ENCODE measurements at places on chromosomes 6 and 20. TPM values are rescaled to one million over a fixed set of nuclear protein-coding genes. Genes with fewer than 3 reads are reported as not detected.

BPIFA1 gene
- not detected for total RNA-seq

SMOC2 gene
- under 0.01 TPM for total RNA-seq

SLCO4A1 gene
- total RNA-seq = 0.50 TPM

SYNGAP1 gene
- 7.3 TPM for total RNA-seq

TRIM15 gene
- not detected for total RNA-seq

LAMA5 gene
- 81.6 TPM for total RNA-seq

CST7 gene
- not detected for total RNA-seq

ENTPD6 gene
- 56.5 TPM for total RNA-seq

RFX6 gene
- total RNA-seq = not detected

- peak; percentile 17 for DNase-seq
These were observed 59.9 kb downstream of the RTN4IP1 start for GRCh38 chr6:106569428-106569827.

DNA sequence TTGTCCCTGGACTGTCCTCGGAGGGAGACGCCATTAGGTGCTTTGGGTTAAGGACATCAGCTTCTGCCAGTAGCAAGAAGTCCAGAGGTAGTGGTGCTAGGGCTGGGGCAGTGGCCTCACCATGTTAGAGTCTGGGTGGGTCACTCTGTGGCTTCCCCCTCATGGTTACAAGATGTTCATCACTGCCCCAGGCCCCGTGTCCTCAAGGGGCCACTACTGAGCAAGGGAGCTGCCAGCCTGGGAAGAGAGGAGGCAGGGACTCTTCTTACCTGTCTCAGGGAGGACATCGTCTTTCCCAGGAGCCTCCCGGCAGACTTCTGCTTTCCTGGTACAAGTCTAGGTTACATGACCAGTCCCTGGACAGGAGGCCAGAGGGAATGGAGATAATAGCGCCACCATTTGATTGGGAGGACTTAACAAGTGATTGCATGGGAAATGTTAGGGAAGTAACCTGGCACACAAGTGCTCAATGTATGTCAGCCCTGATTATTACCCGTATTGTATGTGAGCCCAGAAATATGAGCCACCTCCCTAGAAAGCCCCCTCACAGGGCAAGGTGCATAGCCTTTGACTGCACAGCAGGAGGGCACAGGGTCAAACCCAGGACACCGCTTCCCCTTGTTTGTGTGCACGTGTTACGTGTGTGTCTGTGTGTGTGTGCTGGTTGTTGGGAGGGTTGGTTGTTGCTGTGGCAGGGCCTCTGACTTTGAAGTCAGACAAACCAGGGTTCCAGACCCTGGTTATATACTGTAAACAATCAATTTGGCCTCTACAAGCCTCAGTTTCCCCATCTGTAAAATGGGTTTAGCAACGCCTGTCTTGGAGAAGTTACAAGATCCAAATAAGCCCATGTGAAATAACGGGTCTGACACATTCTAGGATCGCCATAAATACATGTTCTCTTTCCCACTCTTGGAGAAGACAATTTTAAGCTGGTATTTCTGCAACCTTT lies 30.0 kb downstream of the SIRPA start:
- DNase-seq = no peak

- DNase-seq = no peak
These were observed 193.8 kb downstream of the TAF4 start for GRCh38 chr20:61871913-61872312.

DNA sequence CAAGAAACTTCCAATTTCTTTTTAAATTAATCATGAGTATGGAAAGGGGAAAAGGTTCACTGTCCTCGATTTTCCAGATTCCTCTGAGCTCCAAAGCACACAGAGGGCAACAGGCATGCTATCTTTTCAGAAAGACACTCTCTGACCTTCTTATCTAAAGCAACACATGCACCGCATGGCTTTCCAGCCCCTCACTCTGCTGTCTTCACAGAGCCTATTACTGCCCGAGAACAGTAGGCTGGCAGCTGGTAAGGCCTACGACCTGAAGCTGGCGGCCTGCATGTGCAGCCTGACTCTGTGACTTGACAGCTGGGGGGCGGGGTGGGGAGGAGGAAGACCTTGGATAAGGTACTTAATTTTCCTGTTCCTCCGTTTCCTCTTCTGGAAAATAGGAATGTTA lies 86.3 kb downstream of the ELOVL4 start:
- no peak for DNase-seq

DNA sequence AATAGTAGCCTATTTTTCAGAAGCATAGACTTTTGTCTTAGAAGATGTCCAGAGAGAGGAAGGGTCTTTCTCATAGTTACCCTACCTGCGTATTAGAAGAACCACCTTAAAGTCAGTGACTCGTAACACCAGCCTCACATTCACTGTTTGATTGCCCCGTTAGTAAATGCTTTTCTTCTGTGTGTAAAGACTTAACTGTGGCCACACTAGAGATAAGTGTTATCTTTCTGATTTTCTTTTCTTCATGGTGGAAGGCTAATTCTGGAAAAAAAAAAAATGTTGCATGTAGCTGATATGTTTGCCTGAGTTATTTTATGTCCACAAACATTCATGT lies 83.9 kb downstream of the SAMD3 start:
- DNase-seq = no peak

GRCh38 chr6:26223650-26224546 lies 136.7 kb downstream of the HFE start:
- DNase-seq = peak; percentile 98

GRCh38 chr6:166515072-166515810 lies 71.2 kb downstream of the RAMACL start:
- peak; percentile 84 for DNase-seq

DNA sequence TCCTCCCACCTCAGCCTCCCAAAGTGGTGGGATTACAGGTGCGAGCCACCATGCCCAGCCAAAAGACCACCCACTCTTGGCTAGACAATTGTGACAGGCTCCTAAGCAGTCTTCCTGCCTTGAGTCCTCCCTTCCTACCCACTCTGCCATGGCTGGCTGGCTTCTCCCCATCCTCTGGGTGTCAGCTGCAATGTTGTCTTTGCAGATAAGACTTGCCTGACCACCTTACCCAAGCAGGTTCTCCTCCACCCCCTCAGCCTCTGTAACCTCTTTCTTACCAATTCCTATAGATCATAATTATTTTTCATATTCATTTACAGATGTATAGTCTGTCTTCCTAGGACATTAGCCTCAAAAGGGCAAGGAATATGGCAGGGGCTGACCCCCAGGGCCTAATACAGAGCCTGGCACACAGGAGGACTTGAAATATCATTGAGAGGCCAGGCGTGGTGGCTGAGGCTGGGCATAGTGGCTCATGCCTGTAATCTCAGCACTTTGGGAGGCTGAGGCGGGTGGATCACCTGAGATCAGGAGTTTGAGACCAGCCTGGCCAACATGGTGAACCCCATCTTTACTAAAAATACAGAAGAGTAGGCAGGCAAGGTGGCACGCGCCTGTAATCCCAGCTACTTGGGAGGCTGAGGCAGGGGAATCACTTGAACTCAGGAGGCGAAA lies 28.7 kb upstream of the SPAG4 start:
- no peak for DNase-seq

GRCh38 chr6:90893400-90893799 lies 306.5 kb upstream of the MAP3K7 start:
- no peak for DNase-seq

DNA sequence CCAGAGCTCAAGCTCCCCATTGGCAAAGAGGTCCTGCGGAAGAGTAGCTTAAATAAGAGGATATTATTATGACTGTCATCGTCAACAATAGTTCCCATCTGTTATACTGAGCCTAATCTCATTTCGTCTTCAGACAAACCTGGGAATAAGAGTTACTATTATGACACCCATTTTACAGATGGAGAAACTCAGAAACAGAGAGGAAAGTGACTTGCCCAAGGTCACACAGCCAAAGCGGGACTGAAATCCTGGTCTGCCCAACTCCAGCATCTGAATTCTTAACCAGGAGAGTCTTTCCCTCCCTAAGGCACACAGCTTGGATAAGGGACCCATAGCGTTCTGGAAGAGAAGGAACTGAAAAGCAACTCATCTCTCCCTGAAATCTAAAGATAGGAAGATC lies 23.4 kb downstream of the PTGIS start:
- no peak for DNase-seq

DNA sequence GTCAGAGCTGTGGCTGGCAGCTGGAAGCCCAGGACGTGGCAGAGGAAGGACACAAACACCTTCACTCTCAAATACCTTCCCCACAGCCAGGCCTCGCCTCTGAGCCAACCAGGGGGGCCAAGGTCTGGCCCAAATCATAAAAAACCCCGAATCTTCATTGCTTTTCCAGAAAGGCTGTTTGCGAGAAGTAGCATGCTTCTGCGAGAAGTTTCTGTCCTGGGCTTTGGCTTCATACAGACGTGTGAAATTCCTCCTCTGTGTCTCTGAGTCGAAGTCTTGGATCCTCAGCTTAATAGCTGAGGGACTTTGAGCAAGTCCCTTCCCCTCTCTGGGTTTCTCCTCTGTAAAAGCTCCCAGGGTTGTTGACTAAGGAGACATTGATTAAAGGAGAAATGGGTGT lies 63.0 kb downstream of the CHMP4B start:
- DNase-seq = no peak

Measured in fibroblast of lung (primary cell).